ENCODE measurements at places on chromosomes 1 and 21. TPM values are rescaled to one million over a fixed set of nuclear protein-coding genes. Genes with fewer than 3 reads are reported as not detected.
A peak's percentile ranks its signal among the peaks of the same experiment; 100 is the strongest.

The C1orf94 gene
- total RNA-seq: not detected

The NCAM2 gene
- total RNA-seq: not detected

The ALX3 gene
- total RNA-seq: not detected

DNA sequence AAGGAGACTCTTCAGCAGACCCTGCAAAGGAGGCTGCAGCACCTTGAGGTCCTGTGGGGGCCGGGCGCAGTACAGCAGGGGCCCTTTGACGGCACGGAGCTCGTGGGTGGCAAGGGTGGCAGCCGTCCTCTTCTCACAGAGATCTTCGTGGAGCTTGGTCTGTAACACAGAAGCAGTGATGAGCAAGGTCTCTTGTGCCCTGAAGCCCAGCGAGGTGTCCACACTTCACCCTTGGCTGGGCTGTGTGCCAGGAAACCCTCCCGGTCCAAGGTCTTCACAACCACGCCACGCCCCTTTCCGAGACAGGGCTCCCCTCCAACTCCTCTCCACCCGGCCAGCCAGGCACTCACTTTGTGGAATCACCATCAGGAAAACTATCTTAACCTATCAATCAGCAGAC is 11.3 kb downstream of the LRRC47 start:
- peaks cover 32% of the 10 kb centered on the region for H3K36me3 ChIP-seq
- no peak overlapping the region for H3K4me3 ChIP-seq
- no peaks in the 10 kb centered on the region for H3K27me3 ChIP-seq
- no peak overlapping the region for H3K27ac ChIP-seq
- peaks cover 20% of the 10 kb centered on the region for H3K4me1 ChIP-seq

- peaks cover 2% of the 10 kb centered on the region for H3K27me3 ChIP-seq
- DNase-seq: no peak
- H3K36me3 ChIP-seq: no peaks in the 10 kb centered on the region
- H3K4me3 ChIP-seq: no peak overlapping the region
- no peak overlapping the region for H3K27ac ChIP-seq
- H3K4me1 ChIP-seq: no peaks in the 10 kb centered on the region
Measured at GRCh38 chr1:103497404-103497803, 28.1 kb upstream of the RNPC3 start.

GRCh38 chr1:165116732-165117131 is 239.8 kb downstream of the LMX1A start:
- H3K4me3 ChIP-seq: no peak overlapping the region
- H3K27ac ChIP-seq: no peak overlapping the region
- no peaks in the 10 kb centered on the region for H3K4me1 ChIP-seq

DNA sequence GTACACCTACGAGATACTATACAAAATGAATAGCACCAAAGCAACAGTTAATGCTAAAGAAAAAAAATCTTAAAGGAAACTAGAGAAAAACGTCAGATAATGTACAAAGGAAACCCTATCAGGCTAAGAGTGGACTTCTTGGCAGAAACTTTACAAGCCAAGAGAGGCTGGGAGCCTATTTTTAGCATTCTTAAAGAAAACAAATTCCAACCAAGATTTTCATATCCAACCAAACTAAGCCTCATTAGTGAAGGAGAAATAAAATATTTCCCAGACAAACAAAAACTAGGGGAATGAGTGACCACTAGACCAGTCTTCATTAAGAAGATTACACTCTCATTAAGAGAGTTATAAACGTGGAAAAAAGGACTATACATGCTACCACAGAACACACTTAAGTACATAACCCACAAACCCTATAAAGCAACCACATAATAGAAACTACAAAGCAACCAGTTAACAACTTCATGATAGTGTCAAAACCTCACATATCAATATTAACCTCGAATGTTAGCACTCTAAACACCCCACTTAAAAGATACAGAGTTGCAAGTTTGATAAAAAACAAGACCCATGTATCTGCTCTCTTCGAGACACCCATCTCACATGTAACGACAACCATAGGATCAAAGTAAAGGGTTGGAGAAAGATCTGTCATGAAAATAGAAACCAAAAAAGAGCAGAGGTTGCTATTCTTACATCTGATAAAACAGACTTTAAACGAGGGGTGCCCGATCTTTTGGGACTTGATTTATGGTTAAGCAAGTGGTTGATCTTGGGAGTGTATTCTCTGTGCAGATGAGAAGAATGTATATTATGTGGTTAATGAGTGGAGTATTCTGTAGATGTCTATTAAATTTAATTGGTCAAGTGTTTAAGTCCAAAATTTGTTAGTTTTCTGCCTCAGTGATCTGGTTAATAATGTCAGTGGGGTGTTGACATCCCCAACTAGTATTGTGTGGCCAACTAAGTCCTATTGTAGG is 1301.4 kb downstream of the PLA2G4A start:
- DNase-seq: no peak
- no peaks in the 10 kb centered on the region for H3K36me3 ChIP-seq
- no peaks in the 10 kb centered on the region for H3K4me1 ChIP-seq

DNA sequence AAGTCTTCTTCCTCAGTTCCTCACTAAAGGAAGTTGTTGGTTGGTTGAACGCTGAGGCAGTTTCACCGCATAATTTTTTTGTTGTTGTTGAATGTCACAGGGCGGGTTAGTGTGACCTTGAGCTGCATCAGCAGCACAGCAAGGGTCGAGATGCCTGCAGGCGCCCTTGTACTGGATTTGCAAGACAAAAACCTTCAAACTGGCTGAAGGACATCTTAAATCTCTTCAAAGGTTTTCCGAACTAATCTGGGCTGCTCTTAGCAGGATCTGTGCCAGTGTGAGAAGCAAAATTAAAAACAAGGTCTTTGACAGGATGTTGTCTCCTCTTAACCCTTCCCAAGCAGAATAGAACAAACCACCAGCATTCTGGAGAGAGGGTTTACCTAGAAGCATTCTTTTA is 59.4 kb downstream of the NRIP1 start:
- H3K36me3 ChIP-seq: peaks cover 7% of the 10 kb centered on the region
- H3K27me3 ChIP-seq: no peaks in the 10 kb centered on the region
- peaks cover 41% of the 10 kb centered on the region for H3K4me1 ChIP-seq
- peak overlapping the region; percentile 54 for H3K4me3 ChIP-seq
- DNase-seq: peak; percentile 49

- H3K27me3 ChIP-seq: no peaks in the 10 kb centered on the region
- H3K27ac ChIP-seq: no peak overlapping the region
- DNase-seq: peak; percentile 28
- H3K36me3 ChIP-seq: peaks cover 91% of the 10 kb centered on the region
- H3K4me3 ChIP-seq: no peak overlapping the region
Measured at GRCh38 chr21:41438425-41439113, 12.5 kb downstream of the MX1 start.

- no peaks in the 10 kb centered on the region for H3K4me1 ChIP-seq
- no peaks in the 10 kb centered on the region for H3K27me3 ChIP-seq
- no peak overlapping the region for H3K4me3 ChIP-seq
- no peaks in the 10 kb centered on the region for H3K36me3 ChIP-seq
- H3K27ac ChIP-seq: no peak overlapping the region
- no peak for DNase-seq
Measured at GRCh38 chr21:26188422-26188821, 17.9 kb upstream of the APP start.

DNA sequence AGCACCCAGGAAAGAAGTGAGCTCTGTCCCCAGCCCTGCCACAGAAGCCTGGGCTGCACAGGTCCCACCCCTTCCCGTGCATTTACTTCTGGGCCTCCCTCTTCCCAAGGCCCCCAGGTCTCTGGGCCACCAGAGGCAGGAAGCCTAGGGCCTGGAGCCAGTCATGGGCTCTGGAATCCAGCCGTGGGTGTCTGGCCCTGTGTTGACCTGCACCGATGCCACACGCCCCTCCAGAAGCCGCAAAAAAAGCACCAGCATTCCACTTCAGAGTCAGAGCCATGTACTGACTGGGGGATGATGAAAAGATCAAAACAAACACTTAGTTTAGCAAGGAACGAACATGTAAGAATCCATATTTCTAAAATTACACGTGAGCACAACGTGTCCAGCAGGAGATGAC is 141.7 kb downstream of the NPHP4 start:
- H3K27me3 ChIP-seq: no peaks in the 10 kb centered on the region
- no peaks in the 10 kb centered on the region for H3K4me1 ChIP-seq
- H3K27ac ChIP-seq: no peak overlapping the region
- no peak overlapping the region for H3K4me3 ChIP-seq
- no peaks in the 10 kb centered on the region for H3K36me3 ChIP-seq

- H3K4me1 ChIP-seq: no peaks in the 10 kb centered on the region
- H3K4me3 ChIP-seq: no peak overlapping the region
- DNase-seq: no peak
- H3K27ac ChIP-seq: no peak overlapping the region
Measured at GRCh38 chr1:213381572-213382084, 330.6 kb downstream of the RPS6KC1 start.

DNA sequence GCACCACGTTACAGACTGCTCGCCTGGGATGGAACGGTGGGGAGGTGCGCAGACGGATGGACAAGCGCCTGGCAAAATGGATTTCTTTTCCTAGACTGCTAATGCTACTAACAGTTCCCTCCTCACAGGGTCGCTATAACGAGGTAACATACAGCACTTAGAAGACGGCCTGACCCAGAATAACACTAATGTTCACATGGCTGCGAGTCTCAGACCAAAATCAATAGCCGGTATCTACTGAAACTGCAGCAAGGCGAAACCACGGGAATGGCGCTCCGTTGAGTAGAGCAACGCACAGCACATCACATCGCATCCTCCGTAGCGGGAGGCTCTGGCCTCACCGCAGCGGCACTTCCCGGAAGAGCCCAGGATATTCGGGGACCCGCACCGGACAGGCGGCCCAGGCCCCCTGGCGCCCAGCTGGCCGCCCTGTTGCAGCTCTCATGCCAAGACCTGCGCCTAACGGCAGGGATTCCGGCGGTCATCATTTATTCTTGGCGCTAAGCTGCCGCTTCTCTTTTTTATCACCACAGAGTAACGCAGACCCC is 46.6 kb downstream of the VPS26C start:
- H3K4me3 ChIP-seq: peak overlapping the region; percentile 82
- peaks cover 37% of the 10 kb centered on the region for H3K36me3 ChIP-seq
- H3K27me3 ChIP-seq: no peaks in the 10 kb centered on the region
